NB4 (cell line): ENCODE measurements at places on chromosomes 3 and 15.

DNA sequence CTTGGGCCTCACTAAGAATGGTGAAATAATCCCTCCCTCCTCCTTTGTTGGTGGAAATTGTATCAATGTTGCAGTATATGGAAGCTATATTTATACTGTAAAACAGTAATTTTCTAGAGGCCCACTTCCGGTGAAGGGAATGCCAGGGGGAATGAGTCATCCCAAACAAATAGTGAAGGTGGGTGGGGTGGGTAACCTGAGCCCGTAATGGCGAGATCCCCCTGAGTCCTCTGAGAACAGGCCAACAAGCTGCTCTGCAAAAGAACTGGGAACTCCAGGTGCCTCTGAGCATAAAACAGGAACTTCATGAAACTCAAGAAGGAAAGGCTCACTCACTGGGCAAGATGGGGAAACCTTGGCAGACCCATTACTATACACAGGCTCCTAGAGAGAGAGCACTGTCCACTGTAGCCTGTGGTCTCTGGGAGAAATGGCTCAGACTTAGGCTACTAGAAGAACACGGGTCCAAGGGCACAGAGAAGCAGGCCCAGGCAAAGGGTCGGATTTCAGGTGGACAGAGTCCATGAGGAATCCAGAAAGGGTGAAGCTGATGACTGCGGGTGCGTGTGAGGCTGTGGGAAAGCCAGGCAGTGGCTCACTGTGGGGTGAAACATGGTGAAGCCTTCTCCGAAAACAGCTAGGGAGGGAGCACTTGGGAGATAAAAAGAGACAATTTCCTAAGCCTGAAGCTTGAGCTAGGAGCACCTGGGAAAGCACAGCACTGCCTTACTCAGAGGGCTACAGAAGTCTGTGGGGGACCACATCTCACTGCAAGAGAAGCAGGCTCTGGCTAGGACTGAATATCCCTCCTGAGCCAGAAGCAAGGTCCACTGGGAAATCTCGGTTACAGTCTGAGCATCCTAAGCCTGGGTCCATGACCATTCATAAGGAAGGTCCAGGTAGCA, 19.8 kb downstream of the LARP6 start:
- peak; percentile 40 for DNase-seq

DNA sequence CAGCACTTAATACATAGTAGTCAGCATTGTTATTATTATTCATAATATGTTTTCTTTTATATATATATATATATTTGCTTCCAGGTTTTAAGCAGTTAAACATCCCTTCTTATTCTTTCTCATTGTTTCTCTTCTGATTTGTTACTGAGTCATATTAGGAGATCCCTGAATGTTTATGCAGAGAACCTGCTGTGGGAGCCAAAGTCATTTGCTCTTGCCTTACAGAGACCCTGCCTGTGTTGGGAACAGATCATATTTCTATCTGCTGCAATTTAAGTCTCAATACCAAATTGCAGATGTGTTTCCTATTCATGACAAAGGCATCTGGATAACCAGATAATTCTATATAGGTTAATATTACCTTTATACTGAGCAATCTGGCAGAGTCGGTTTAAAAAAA, 323.0 kb upstream of the UMPS start:
- no peak for DNase-seq

GRCh38 chr3:58154626-58155449, 55.9 kb downstream of the DNASE1L3 start:
- DNase-seq, result no peak

- no peak for DNase-seq
Measured at GRCh38 chr3:62363275-62363674, 10.1 kb downstream of the FEZF2 start.

- DNase-seq, result peak; percentile 56
Measured at GRCh38 chr15:53586799-53587198, 172.7 kb downstream of the WDR72 start.

DNA sequence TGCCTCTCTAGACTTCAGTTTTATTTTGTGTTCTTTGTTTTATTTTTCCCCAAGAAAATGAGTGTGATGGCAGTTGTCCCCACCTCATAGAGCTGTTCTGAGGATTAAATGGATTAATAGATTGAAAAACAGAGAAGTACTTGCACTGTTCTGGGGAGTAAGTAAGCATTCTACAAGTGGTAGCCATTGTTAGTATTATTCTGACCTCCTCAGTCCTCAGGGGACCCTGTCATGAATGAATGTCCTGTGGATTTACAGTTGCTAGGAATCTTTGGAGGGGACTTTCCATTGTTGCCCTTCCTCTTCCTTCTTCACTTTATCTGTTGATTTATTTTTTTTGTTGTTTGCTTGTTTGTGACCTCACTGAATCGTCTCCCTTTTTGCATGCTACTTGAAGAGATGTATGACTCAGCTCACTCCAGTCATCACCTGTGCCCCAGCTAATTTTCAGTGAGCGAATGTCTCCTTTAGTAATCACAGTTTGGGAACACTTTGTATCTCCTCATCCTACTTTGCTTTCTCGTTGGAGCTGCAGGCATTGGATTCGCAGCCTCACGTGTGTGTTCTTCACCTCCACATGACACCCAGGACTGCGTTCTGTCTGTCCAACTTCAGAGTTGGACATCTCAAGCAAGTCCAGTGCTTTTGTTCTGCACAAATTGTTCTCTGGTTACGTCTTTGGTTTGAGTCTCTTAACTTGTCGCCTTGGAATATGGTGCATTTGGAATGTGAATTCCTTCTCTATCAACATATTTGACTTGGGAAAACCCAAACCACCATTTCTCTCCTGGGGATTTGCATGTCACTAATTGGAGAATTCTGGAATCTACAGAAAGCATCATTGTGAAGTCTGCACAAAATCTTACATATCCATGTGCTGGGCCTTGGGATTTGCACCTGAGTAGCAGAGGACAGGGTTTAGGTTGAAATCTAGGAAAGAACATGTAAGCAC, 54.5 kb downstream of the LRTM1 start:
- DNase-seq, result no peak

GRCh38 chr3:134517791-134518190, 31.9 kb downstream of the CEP63 start:
- DNase-seq, result no peak

DNA sequence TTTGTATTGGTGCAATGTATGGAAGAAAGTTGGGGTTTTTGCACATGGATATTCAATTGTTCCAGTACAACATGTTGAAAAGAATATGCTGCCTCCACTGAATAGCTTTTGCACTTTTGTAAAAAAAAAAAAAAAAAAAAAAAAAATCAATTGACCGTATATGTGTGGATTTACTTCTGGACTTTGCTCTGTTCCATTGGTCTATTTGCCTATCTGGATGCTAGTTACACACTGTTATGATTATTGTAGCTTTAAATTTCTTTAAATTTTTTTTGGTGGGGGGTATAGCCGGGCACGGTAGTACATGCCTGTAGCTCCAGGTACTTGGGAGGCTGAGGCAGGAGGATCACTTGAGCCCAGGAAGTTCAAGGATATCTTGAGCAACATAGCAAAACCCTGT, 52.5 kb downstream of the RPL39L start:
- DNase-seq, result no peak

GRCh38 chr3:133452641-133453319, 52.9 kb downstream of the BFSP2 start:
- DNase-seq, result no peak

DNA sequence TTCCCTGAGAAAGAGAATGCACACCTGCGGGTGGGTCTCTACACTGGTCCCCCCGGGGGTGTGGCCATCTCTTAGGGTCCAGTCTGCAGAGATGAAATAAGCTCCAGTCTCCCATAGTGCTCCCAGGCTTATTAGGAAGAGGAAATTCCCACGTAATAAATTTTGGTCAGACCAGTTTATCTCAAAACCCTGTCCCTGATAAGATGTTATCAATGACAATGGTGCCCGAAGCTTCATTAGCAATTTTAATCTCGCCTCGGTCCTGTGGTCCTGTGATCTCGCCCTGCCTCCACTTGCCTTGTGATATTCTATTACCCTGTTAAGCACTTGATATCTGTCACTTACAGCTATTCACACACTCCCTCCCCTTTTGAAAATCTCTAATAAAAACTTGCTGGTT, 46.8 kb downstream of the OR5H15 start:
- DNase-seq, result no peak

DNA sequence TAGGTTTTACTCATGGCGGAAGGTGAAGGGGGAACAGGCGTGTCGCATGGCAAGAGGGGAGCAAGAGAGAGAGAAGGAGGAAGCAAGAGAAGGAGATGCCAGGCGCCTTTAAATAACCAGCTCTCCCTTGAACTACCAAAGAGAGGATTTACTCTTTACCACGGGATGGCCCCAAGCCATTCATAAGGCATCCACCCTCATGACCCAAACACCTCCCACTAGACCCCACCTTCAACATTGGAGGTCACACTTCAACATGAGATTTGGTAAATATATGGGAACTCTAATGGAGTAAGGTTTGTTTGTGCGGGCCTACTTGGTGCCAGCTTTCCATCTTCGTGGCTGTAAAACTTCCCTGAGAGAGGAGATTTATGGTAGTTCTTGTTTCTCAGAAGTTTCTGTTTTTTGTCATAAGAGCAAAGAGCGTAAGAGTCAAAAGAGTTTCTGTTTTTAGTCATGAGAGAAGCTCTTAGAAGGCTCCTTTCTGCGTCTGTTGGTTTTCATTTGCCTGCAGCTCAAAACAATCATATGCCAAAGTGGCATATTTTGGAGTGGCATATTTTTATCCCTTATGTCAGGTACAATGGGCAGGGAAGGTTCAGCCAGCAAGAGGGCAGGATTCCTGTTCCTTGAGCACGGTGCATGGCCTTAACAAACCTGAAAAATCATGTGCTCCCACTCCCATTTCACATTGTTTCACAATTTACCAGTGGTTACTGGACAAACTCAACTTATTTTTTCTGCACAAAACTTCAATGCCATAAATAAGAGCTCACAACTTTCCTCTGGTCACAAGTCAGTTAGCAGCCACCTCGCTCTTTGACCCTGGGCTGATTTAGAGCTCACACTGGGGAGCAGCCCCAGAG, 12.5 kb downstream of the PML start:
- DNase-seq, result no peak

DNA sequence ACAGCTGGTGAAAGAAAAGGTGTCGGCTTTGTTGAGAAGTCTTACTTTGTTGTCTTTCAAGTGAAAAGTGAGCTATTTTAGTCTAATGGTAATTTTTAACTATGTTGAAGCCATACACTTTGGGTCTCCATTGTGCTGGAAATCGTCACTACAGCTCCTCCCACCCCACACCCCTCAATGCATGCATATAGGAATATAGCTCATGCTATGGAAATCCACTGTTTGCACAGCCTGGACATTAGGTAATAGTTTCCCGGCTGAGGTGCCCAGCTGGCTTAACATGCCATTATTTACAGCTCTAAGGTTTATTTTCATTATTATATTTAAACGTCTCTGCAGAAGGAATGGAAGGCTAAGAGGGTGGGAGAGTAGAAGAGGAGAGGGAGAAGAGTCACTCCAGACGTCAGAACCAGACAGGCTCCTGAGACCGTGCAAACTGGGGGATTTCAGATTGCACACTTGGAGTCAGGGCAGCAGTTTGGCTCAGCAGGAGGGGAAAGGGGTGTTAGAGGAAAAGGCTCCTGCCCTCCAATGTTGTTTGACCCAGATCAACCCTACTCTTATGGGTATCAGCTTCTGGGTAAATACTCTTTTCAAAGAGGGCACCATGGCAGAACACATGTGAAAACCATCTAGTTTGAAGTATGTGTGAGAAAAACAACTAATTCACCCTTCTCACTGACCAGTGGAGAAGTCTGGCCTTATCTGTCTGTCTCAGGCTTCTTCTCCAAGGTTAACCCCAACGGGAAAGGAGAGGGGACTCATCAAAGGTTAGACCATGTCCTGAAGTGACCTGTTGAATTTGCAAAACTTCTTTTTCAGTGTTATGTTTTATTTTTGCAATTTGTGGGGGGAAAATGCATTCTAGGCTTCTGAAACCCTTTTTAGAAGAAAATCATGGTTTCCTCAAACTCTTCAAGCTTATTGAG, 218.7 kb upstream of the CTDSPL start:
- DNase-seq, result no peak

DNA sequence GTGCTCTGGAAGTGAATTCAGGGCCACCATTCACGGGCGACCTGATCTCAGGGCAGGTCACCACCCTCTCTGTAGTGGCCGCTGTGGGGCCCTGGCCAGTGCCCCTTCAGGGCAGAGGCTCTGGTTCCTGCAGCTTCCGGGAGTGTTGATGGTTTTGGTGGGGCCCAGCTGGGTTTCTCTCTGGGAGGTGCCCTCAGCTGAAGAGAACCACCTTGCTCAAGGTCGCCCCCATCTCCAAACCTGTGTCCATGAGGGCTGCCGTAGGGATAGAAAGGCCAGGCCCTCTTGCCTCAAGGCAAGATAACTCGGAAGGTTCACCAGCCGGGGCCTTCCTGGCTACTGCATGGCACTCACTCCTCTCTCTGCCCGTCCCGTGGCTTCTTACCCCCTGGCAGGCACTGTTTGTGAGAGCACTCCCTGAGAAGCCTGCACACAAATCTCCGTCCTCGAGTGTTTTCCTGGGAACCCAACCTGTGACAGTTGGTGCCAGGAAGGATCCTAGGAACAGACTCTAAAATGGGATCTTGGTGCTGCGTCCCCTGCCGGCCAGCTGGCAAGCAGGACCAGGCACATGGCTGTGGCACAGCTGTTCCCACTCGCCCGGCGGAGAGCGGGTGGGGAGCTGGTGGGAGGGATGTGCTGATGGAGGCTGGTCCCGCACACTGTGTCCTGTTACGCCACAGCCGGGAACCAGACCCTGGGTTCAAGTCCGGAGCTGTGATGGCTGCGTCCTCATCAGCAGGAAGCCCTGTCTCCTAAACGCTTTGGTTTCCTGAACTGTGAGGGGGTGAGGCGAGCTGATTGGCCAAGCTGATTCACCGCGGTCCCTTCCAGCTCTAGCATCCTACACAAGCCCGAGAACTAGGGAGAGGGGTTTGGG, 23.2 kb upstream of the PIGZ start:
- no peak for DNase-seq

DNA sequence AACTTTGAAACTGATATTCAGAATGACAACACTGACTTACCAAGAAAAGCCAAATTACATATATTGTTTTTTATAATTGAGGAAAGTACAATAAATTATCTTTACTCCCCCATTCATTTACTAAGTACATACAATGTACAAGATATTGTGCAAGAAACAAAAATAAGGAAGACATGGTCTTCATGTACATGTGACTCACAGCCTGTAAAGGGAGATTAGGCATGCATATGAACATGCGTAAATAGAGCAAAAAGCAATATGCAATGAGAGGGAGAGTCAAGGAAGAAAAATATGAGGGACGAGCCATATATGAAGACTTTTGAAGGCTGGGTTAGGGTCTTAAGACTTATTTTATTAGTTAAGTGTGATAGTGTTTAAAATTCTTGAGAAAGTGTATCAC, 258.4 kb downstream of the GBE1 start:
- peak; percentile 13 for DNase-seq

GRCh38 chr3:172107403-172107802, 68.0 kb downstream of the FNDC3B start:
- DNase-seq, result peak; percentile 54

DNA sequence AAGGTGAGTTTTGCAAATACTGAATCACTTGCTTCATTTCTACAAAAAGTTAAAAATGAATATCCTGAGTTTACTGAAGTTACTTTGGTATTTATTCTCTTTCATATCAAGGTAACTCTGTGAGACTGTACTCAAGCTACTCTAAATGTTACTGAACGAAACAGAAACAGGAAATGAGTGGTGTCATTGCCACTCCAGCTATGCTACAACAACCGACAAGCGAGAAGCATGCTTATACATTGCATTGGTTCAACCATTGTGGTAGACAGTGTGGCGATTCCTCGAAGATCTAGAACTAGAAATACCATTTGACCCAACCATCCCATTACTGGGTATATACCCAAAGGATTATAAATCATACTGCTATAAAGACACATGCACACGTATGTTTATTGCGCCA, 313.2 kb upstream of the THBS1 start:
- DNase-seq, result no peak
